HS-27A (cell line): ENCODE measurements at places on chromosomes 6 and 20.

- DNase-seq, result no peak
These were observed 68.5 kb upstream of the PTGIS start for GRCh38 chr20:49636447-49636846.

- no peak for DNase-seq
These were observed 20.2 kb upstream of the SLC22A7 start for GRCh38 chr6:43277643-43278523.

DNA sequence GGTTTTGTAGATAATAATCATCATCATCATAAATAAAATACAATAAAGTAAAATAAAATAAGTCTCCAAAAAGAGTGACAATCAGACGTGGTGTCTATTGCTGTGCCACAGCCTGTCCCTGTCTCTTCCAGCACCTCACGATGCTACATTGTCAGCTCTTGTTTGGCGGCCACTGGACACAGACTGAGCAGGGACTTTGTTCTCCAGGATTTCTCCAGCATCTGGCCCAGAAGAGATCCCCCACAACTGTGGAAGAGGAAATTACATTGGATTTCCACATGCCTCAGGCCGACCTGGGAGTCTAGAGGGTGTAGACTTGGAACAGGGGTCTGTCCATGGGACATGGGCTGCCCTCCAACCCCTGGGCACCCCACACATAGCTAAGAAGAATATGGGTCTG, 39.2 kb upstream of the RALY start:
- DNase-seq, result no peak

- no peak for DNase-seq
These were observed 188.9 kb downstream of the ATXN1 start for GRCh38 chr6:16572317-16572716.

GRCh38 chr6:35188886-35189285, 24.9 kb upstream of the SCUBE3 start:
- DNase-seq, result no peak

DNA sequence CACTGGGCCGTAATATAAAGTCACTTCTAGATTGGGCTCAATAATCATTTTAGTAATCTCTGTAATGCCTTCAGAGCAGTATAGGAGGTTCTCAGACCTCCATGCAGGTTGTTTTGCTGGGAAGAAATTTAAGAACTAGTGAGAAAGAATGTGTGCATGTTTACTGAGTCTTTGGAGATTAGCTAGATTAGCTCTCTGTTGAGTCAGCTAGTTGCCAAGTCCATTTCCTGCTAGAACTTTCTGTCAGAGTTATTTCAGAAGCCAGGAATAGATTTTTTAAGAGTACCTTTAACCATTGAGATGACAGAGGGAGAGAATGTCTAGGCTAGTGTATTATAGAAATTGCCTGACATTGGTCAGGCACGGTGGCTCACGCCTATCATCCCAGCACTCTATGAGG, 33.3 kb downstream of the ORC3 start:
- DNase-seq, result no peak

DNA sequence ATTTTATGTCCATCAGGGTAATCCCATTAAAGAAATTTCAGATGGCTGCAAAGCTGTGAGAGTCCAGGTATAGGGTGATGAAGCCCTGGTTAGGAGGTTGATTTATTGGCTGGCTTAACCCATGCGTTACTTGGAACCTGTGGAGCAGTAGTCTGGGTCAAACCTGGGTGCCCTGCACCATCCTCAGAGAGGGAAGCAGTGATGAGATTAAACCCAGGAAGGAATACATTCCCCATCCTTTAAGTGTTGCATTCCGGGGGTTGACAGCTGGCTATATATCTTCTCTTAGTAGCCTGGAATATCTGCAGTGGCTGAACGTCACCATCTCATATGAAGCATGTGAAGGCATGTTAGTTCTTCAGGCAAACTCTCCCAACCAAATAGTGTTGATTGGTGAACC, 44.9 kb upstream of the JAG1 start:
- no peak for DNase-seq

GRCh38 chr20:60649541-60649940, 602.5 kb upstream of the CDH4 start:
- DNase-seq, result no peak
